SJSA1 (cell line): ENCODE measurements at places on chromosomes 3 and 15. TPM values are rescaled to one million over a fixed set of nuclear protein-coding genes. Genes with fewer than 3 reads are reported as not detected.

The CCDC39 gene
- not detected in 2 replicates for total RNA-seq

The GASK1A gene
- not detected in 2 replicates for total RNA-seq

The PLOD2 gene
- total RNA-seq, result 109 and 129 TPM in 2 replicates

The UQCC5 gene
- total RNA-seq, result 1.1 and 37.2 TPM in 2 replicates

The CASR gene
- total RNA-seq, result not detected in 2 replicates

DNA sequence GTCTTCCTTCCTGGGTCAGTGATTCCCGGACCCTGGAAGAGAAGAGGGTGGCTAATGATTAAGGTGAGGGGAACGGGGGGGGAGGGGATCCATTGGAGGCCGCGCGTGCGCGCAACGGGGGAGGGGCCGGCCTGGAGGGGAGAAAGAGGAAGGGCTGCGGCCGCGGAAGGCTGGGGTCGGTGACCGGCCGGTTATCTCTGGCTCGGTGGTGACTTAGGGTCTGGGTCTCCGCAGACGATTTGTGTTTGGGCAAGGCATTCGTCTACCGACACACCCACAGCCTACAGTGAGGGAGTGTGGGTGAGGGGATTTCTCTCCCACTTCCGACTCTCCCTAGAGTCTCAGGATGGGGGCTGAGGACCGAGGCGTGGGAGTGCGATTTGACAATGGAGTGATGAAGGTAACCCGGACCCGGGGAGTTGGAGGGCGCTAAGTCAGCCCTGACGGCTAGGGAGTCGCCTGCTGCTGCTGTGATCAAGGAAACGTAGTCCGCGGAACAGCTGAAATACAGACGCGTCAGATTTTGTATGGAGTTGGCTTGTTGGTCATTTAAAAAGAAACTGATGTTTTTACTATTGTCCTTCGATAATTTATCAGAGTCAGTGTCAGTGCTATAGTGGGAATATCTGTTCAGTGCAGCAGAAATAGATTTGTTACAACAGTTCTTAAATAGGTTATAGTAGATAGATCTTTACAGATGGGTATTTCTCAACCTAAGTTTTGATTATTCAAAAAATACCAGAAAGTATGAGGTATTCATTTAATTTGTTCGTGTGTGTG is 733 bp downstream of the RNF111 start:
- peak; percentile 57 for DNase-seq

DNA sequence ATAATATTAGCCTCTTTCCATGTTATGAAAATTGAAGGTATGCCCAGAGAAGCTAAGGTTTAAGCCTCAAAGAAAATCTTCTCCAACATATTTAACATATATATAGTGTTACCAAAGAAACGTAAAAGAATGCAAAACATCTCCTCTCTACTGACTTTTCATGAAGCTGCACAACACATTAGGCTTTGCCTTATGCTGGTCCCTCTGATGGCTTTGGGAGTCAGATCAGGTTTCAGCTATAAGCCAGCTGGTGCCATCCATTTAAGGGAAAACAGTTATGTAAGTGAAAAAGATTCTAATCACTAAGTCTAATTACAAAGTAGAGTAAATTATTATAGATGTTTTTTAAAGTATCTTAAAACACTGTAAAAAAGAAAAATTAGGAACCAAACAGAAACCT is 410.5 kb downstream of the LSAMP start:
- no peak for DNase-seq

GRCh38 chr3:171678971-171679492 is 131.3 kb downstream of the PLD1 start:
- no peak for DNase-seq

- no peak for DNase-seq
Measured at GRCh38 chr15:98786717-98787116, 138.4 kb downstream of the IGF1R start.

DNA sequence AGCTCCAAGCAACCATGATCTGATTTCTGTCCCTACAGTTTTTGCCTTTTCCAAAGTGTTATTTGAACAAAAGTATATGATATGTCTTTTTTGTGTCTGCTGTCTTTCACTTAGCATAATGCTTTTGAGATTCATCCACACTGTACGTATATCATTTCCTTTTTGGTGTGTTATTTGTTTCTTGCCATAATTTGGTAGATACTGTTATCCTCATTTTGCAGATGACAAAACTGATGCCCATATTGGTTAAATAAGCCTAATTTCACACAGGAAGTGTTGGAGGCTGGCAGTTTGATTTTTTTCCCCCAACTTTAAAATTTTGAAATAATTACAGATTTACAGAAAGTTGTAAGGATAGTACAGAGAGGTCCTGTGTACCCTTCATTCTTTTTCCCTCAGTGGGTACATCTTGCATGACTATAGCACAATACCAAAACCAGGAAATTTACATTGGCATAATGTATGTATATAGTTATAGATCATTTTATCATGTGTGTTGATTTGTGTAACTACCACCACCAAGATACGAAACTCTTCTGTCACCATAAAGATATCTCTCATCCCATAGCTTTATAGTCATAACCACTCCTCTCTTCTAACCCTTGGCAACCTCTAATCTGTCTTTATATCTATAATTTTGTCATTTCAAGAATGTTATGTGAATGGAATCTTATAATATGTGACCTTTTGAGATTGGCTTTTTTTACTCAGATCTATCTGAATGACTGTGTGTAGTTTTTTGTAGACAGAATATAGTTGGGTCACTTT is 55.6 kb downstream of the RASA2 start:
- DNase-seq, result no peak

- DNase-seq, result no peak
Measured at GRCh38 chr3:172814738-172815137, 64.2 kb downstream of the ECT2 start.

DNA sequence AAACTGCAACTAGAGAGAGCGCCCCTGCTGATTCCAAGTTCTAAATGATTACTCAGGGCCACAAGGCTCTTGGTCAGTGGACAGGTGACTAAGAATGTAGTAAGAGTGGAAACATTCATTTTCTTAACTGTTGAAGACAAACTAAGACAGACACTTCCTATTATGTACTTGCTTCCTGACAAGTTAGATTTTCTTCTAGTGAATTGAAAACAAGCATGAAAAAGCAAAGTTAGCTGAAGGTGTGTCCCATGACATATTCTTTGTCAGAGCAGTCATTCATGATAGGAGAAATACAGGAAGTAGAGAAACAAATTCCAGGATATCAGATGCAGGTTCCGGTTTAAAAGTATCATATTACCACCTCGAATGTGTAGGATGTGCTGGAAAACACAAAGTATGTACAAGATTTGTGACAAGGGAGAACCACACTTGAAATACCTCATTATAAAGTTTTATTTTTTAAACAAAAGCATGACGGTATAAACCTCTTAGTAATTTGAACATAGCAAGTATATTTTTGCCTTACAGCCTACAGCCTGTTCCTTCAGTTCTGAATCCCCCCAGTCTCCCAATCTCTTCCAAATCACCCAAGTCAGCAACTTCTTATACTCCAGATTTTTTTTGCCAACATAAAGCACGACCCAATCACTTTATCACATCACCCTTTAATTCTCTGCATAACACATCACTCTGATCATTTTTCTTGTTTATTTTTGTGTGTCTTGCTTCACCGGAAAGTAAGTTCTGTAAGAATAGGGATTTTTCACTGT is 6.2 kb downstream of the TSPAN3 start:
- DNase-seq, result no peak

DNA sequence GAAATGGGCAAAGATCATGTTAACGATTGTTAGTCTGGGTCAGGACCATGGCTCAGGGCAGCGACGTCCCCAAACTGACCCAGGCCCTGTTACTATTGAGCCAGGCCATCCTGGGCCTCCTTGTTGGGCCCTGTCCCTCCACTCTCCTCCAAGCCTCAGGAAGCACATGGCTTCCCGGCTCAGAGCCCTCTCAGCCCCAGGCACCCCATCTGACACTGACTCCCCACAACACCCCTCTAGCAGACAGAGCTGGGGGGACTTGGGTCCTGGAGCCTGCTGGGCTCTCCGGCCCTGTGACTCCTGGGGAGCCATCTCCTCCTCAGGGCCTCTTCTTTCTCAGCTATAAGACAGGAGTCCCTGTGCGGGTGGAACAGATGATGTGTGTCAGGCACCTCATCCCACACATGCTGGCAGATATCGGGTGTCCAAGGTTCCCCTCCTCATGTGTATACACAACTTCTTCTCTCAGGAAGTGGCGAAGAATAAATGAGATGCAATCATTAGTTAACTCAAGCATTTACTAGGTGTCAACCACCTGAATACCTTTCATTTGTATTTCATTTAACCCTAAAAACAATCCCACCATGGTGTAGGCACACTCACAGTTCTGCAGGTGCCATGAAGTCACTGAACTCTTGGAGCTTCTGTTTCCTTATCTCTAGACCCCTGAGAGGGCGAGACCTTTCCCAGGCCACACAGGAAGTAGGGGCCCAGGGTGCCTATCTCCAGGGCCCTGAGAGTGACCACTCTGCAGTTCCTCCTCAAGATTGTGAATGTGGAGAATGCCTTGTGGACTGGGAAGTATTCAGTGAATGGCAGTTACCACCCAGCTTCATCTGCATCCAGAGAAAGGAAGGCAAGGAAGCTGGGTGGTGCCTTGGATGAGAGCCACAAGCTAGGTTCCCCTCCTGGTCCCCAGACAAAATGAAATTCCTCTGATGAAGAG is 282.5 kb upstream of the TLE3 start:
- no peak for DNase-seq

DNA sequence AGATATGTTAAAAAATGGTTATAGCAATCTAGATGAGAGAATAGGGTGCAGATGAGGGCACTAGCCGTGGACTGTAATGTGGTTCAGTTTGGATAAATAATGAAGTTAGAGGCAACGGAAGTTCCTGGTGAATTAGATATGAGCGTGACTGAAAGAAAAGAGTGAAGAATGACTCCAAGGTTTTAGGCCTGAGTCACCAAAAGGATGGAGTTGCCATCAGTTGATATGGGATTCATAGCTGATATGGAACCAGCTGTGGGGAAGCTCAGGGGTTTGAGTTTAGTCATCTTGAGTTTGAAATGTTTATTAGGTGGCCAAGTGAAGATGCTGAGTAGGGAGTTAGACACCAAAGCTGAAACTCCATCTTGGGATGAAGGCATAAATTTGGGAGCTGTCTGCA is 66.2 kb downstream of the SSR3 start:
- no peak for DNase-seq

GRCh38 chr3:66441129-66441528 is 59.7 kb downstream of the LRIG1 start:
- peak; percentile 63 for DNase-seq

- peak; percentile 82 for DNase-seq
Measured at GRCh38 chr3:194565597-194566190, 67.5 kb downstream of the TMEM44 start.

DNA sequence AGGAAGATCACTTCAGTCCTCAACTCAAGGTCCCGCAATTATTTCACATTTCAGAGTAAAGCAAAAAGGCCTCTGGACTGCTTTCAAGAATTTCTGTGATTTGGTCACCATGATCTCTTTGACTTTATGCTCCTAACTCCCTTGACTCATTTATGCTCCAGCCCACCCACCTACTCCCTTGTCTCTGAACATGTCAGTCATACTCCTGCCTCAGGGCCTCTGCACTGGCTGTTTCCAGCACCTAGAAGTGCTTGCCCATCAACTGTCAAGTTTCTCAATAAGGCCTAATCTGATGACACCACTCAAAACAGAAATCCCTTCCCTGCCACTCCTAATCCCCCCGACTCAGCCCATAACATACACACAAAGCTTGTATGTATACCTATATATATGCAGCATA is 36.1 kb upstream of the CSPG5 start:
- no peak for DNase-seq

DNA sequence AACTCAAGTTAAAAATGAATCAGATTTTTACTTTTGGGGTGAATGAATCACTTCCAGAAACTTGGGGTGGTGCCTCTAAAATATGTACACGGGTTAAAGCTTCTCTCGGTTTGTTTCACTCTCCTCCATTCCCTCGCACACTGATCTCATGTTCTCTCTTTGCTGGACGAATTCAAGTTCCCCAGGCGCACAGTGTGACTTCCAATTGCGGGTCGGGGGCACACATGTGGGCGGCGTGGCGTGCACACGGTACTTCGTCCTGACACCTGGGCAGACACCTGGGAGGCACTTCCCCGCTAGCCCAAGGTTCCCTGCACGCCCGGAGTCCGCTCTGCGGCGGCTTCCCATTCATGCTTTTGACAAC is 692 bp downstream of the SCAANT1 start:
- DNase-seq, result no peak

- DNase-seq, result no peak
Measured at GRCh38 chr3:112744825-112745566, 101.7 kb downstream of the CD200R1L start.

- DNase-seq, result no peak
Measured at GRCh38 chr3:30661098-30661873, 54.9 kb downstream of the TGFBR2 start.

- no peak for DNase-seq
Measured at GRCh38 chr15:101108461-101108775, 143.4 kb downstream of the CHSY1 start.

DNA sequence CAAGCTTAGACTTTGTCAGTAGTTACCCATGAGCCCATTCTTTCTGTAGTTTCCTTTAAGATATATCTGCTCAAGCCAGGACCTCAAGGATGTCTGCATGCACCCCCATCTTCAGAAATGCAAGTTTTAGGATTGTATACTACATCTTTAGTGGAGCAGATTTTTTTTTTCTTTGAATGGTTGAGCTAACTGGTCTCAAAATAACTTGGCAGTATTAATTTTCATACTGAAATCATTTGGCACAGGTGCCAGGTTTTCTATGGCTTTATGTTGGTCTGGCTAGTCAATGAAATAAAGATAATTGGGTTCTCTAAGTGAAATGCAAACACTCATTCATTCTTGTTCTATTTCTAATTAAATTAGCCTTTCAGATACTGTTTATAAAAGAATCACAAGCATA is 108.9 kb downstream of the ATG7 start:
- DNase-seq, result no peak

DNA sequence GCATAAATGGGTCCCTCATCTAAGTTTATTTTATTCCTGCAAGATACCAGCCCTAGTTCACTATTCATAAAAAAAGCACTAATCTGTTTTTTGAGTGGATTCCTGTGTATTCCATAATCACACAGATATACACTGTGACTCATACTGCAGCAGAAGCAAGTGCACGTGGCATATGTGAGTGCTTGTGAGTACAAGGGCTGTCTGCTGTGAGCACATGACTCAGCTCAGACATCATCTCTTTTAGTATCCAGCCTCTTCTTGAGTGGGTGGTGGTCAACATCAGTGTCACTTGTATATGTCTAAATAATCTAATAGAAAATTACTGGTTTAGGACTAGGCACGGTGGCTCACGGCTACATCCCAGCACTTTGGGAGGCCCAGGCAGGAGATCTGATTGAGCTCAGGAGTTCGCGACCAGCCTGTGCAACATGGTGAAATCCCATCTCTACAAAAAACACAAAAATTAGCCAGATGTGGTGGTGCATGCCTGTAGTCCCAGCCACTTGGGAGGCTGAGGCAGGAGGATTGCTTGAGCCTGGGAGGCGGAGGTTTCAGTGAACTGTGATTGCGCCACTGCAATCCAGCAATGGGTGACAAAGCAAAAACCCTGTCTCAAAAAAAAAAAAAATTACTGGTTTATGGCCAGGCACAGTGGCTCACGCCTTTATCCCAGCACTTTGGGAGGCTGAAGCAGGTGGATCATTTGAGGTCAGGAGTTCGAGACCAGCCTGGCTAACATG is 49.8 kb downstream of the NIPA2 start:
- DNase-seq, result peak; percentile 77
